ENCODE measurements at places on chromosomes 1 and 21.

GRCh38 chr1:56576880-56577405, 2.4 kb downstream of the PLPP3 start:
- no peak for DNase-seq

GRCh38 chr1:46549697-46550681, 1.5 kb downstream of the KNCN start:
- DNase-seq = peak; percentile 45

- DNase-seq = no peak
These were observed 304.9 kb downstream of the KCNH1 start for GRCh38 chr1:210828996-210829596.

DNA sequence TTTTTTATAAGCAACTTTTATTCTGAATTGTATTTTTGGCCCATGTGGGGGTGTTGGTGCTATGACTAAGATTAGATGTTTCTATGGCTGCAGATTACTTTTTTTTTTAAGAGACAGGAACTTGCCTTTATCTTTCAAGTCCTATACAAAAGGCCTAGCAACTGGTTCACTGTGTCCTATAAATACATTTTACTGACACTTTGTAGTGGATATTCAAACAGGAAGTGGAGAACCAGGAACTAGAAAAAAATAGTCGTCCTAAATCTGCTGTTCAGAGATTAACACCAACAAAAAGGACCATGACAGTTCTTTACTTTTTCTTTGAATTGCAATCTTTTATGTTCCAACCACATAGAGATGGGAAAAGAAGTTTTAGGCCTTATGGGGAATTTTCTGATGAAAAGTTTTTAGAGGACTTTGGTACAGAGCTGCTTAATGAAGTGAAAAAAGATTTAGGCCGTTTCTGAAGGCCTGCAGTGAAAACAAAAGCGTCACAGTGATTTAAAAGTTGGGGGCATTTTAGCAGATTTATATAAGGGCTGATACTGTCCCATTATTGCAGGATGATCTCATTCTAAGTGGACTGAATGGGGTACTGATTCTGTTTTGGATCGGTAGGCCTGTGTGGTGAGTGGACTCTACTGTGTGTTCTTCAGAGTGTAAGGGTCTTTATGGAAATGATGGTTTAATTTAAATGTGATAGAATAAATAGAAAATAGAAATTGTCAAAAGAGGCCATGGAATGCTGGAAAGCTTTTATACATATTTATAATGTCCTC, 136.4 kb upstream of the DEPDC1 start:
- no peak for DNase-seq

DNA sequence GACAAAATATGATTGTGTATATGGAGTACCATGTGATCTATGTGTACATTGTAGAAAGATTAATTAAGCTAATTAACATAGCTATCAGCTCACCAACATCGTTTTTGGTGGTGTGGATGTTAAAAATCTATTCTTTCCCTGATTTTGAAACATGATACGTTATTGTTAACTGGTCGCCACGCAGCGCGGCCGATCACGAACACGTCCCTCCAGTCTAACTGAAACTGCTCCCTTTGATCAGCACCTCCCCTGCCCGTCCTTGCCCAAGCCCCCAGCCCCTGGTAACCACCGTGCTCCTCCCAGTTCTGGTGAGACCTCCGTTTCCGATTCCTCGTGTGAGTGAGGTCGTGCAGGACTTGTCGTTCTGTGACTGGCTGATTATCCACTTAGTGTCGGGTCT, 67.0 kb downstream of the AGPAT3 start:
- DNase-seq = no peak

GRCh38 chr1:22788254-22788661, 77.6 kb downstream of the EPHB2 start:
- DNase-seq = no peak

DNA sequence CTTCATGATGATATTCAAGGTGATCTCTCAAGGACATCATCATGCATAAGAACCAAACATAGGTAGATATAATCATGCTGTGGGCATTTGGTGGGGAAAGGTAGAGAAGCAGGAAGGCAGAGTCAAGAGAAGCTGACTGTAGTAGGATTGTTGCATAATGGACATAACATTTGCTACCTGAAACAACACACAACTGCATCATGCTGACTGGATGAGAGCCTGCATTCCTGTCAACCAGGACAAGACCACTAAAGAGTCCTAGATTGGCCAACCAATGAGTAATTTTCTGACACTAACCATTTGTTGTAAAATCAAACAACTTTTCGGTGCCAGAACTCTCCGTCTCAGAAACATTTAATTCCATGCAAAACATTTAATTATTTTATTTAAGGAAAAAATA, 377.2 kb downstream of the PLPP3 start:
- no peak for DNase-seq

DNA sequence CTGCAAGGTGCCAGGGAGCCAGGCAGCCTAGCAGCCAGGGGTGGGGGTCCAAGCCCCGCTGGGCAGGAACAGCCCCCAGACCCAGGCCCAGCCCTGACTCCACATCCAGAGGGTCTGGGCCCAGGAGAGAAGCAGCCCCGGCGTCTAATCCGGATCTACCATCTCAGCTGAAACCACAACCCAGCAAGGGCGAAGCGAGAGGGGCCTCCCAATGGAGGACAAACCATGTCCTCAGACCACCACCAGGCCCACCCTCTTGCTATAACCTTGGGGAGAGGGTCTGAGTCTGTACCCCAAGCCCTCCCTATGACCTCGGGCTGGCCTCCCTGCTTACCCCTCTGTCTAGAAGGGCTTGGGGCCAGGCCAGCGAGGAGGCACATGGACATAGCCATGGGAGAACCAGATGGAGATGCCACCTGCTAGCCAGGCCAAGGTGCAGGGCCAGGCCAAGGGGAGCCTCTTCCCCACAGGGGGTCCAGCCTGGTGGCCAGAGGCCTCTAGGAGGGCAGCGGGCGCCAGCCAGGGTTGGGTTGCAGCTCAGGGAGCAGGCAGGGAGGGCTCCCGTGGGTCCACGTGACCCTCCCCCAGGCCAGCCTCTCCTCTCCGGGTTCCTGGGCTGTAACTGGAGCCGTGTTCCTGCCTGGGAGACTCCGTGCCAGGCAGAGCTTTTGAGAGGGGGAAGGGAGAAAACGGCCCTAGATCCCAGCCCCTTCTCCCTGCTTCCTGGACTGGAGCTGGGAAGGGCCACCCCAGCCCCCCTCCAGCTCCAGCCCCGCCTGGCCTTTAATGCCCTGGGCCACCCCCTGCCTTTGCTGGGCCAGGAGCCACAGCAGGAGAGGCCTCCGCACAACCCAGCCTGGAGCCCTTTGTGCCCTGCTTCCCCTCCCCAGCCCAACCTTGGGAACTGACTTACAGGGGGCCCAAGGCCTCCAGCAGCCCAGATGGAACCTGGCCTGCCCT, 2.5 kb downstream of the WNT9A start:
- DNase-seq = no peak

- DNase-seq = no peak
These were observed 19.5 kb upstream of the CYP4X1 start for GRCh38 chr1:47003896-47004403.

- DNase-seq = no peak
These were observed 56.2 kb downstream of the PCP4 start for GRCh38 chr21:39923476-39923875.

GRCh38 chr1:154820646-154821045, 49.4 kb downstream of the KCNN3 start:
- DNase-seq = no peak

DNA sequence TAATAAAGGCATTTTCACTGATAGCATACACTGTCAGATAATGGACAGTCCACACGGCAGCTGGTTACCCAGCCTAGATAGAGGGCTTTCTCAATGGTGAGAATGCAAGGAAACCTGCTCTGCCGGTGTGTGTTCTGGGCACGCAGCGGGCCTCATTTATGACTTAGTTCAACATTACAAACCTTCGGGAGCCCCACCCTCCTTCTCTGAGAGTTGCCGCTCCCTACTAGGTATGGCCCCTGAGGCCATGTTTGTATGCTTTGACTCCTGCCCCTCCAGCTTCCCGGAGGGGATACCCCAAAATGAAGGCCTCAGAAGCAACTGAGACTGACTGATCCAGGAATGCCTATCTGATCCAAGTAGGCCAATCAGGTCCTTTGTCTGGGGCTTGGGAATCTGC, 17.2 kb upstream of the FABP3 start:
- no peak for DNase-seq

DNA sequence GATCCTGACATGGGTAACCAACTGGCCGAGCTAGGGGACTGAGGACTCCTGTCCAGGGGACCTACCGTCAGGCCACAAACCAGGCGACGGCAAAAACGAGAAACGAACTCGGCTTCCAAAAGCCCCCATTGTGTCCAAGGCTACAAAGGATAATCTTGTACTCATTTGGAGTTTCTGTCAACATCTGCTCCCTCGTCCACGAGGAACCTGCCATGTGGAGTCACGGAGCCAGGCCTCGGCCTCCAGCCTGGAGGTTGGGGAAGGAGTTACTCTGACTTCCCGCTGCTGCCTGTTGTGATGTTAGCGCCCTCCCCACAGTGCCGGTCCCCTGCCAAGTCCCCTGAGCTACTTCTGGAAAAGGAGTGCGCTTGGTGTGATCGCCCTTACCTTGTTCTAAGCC, 7.3 kb downstream of the KRTAP10-1 start:
- no peak for DNase-seq

- no peak for DNase-seq
These were observed 27.1 kb downstream of the FAM20B start for GRCh38 chr1:179052776-179053175.

GRCh38 chr1:185788386-185788785, 54.2 kb downstream of the HMCN1 start:
- no peak for DNase-seq

GRCh38 chr1:29117381-29117780, 6.3 kb downstream of the TMEM200B start:
- DNase-seq = no peak

DNA sequence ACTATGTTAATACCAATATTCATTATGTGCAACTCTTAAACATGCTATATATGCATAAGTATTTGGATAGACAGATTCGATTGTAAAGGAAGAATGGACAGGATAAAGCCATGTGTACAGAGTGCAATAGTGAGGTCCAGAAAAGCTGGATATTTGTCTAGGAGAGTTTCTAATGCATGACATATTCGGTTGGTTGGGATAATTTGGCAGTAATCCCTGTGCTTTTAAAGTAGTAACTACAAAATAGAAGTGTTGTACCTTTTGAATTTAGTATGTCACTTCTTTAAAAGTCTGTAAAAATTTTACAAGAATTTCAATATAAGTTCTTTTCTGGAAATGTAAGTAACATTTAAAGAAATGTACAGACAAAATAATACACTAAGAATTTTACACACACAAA, 774.5 kb downstream of the USP25 start:
- DNase-seq = no peak

DNA sequence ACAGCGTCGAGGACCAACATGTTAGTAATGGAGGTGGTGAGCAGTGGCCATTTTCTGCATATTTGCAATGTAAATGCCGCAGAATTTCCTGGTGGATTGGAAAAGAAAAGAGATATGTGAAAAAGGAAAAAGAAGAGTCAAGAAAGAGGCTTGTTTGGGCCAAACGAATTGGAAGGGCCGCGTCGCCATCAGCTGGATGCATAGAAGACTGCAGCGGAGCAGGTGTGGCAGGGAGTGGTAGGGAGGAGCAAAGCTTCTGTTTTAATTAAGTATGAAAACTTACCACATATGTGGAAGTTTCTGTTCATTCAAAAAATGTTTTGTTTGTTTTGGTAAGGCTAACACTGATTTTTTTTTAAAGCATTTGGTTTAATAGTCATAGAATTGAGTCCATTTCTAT, 690.7 kb downstream of the NCAM2 start:
- no peak for DNase-seq

DNA sequence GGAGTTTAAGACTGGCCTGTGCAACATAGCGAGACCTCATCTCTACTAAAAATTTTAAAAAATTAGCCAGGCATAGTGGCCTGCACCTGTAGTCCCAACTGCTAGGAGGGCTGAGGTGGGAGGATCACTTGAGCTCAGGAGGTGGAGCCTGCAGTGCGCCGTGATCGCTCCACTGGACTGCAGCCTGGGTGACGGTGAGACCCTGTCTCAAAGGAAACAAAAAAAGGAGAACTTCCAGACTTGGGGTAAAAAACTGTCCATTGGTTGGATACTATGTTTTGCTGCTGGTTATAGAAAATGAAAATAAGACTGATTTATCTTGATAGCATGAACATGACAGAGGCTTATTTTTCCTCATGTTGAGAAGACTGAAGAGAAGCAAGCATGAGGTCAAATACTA, 79.4 kb downstream of the WDR4 start:
- no peak for DNase-seq
